ENCODE measurements at places on chromosomes 3 and 15.

GRCh38 chr3:69240651-69241568 is 118.5 kb upstream of the LMOD3 start:
- DNase-seq = no peak

- no peak for DNase-seq
These were observed 494 bp downstream of the CPLX3 start for GRCh38 chr15:74826921-74827320.

- no peak for DNase-seq
These were observed 12.8 kb downstream of the NXPE3 start for GRCh38 chr3:101791778-101792177.

- DNase-seq = no peak
These were observed 825.5 kb downstream of the EPHA3 start for GRCh38 chr3:89932882-89933281.

- DNase-seq = no peak
These were observed 15.3 kb upstream of the ARL14 start for GRCh38 chr3:160661660-160662059.

- DNase-seq = no peak
These were observed 469.6 kb downstream of the EDEM1 start for GRCh38 chr3:5657106-5657505.

DNA sequence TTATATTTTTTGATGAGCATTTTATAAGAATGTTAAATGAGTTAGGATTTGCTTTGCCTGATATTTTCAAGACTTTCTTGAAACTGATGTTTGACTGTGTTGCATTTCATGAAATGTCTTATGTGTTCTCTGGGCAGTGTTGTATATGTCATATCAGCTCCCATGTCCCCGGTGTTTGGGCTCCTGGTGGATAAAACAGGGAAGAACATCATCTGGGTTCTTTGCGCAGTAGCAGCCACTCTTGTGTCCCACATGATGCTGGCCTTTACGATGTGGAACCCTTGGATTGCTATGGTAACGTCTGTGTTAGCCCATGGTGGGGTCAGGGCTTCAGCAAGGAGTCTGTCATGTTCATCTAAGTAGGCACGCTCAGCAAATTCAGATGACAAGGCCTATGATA is 20.0 kb downstream of the MFSD1 start:
- DNase-seq = no peak

- no peak for DNase-seq
These were observed 6.1 kb downstream of the TMOD2 start for GRCh38 chr15:51757450-51757849.

- DNase-seq = no peak
These were observed 4.2 kb downstream of the PLCL2 start for GRCh38 chr3:16888785-16889607.

DNA sequence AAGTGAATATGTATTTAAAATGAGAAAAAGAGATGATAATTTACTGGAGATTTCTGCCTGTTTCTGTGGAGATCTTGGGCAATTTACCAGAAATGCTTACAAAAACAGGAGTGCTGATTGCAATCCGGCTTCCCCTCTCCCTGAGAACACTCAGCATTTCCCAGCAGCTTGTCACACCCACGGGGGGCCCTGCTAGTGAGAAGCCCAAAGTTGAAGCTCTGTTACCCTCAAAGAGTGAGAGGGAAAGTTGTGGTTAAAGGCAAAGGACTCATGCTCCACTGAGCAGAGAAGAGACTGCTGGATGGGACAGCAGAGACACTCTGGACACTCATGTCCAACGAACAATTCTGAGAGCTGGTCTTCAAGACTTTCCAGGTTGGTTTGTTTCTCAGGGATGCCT is 2.9 kb downstream of the MCTP2 start:
- DNase-seq = no peak

Measured in GM19239 (cell line).